GM12892 (cell line): ENCODE measurements at places on chromosomes 2 and 18.
A peak's percentile ranks its signal among the peaks of the same experiment; 100 is the strongest.

DNA sequence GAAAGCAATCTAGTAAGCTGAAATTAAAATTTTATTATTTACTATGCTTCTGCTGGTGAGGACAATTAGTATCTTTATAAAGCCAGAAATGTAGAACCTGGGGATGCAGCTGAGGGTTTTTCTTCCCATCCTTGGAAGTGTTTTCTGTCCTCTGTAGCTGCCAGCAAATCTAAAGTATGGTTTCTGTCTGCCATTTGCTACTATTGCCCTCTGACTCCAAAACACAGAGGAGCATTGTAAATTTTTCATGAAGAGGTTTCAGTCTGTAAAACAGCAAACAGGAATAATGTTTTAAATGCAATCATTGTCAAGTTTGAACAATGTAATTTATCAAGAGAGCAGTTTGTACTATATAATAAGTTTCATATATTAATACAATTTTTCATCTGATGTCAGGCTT lies 258.8 kb downstream of the ZNF407 start:
- DNase-seq: no peak

DNA sequence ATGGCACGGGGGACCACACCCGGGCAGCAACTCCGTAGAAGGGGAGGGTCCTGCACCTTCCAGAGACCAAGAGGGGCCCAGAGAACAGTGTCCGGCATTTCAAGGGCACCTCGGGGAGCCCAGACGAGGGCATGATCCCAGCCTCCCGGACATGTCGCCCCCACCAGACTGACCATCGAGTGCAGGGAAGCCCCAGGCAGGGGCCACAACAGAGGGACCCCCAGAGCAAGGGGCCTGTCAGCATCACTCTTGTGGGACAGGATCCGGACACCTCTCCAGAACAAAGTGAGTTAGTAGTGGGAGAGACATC lies 50.4 kb upstream of the CTDP1 start:
- DNase-seq: no peak

DNA sequence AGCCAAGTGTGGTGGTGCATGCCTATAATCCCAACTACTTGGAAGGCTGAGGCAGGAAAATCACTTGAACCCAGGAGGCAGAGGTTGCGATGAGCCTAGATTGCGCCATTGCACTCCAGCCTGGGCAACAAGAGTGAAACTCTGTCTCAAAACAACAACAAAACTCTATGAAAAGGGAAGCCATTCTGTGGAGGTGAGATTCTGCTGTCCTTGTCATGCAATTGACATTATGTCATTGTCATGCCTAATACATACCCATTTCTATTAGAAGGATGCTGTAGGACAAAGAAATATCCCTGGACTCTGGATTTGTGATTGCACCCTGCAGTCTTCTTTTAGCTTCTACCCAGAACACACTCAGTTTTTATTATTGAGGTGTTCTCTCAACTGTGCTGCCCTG lies 8.6 kb downstream of the RASGRP3 start:
- no peak for DNase-seq

DNA sequence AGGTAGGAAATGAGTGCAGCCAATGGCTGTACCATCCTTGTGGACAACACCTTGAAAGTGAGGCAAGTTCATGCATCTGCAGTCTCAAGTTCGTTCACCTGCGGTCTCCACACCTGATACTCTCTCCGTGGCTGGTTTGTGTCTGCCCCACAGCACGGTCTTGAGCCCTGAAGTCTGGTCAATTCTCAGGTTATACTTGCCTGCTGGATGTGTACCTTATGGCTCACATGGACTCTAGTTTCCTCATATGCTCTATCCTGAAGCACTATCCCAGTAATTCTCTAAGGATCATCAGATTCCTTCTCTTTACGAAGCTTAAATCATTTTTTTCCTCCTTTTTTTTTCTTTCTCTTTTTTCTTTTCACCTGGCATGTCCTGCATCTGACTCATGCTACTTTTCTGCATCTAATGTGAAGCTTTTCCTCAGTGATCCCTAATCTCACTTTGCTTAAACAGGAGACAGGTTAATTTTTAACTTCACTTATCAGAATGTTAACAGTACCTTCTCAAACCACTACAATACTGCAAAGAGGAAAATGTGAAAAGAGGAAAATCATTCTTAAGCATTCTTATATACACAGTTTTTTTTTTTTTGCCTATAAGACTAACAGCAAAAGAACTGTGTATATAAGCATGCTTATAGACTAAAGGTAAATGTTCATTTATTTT lies 511.2 kb downstream of the SOX11 start:
- no peak for DNase-seq

GRCh38 chr2:133821107-133821760 lies 253.0 kb upstream of the NCKAP5 start:
- no peak for DNase-seq

GRCh38 chr2:8303322-8303832 lies 378.5 kb upstream of the ID2 start:
- DNase-seq: peak; percentile 44

DNA sequence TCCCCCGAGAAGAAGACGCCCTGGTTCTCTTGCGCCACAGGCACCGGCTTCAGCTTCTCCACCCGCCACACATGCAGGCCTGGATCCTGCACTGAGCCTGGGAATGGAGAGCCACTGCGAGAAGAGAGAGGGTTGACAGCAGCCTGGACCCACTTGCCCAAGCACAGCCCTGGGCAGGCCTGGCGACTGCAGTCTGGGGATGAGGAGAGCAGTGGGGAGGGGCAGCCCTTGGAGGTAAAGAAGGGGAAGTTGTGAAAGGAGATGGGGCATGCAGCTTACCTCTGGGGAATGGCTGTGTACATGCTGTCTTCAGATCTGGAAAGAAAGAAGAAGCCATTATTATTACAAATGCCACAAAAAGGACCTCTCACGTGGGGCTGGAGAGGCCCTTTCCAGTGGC lies 8.3 kb downstream of the CAPG start:
- no peak for DNase-seq

GRCh38 chr18:58674863-58675472 lies 3.7 kb downstream of the MALT1 start:
- no peak for DNase-seq

- peak; percentile 63 for DNase-seq
Observed at GRCh38 chr2:230947908-230948365, 22.9 kb upstream of the GPR55 start.

GRCh38 chr18:34639687-34640086 lies 70.4 kb upstream of the DTNA start:
- DNase-seq: no peak

DNA sequence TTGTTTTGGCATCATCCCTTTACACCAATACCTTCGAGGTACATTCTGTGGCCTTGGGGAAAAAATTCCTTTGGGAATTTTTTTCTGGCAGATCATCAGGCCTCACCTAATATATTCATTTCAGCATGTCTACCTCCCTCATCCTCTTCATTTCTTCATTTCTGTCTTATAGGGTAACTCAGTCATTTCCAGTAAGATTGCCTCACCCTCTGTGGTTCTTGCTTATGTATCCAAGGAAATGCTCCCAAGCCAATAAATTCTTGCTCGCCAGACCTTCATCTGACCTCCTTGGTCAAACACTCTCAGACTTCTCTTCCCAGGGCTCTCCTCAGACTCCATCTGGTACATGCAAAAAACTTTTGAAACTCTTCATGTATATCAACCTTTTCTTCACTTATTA lies 265.6 kb downstream of the TMX3 start:
- DNase-seq: no peak

GRCh38 chr18:6546229-6546628 lies 131.5 kb upstream of the L3MBTL4 start:
- no peak for DNase-seq

GRCh38 chr2:239287461-239287860 lies 113.4 kb downstream of the HDAC4 start:
- DNase-seq: no peak

GRCh38 chr18:77209587-77209986 lies 40.1 kb upstream of the GALR1 start:
- DNase-seq: no peak

- DNase-seq: no peak
Observed at GRCh38 chr2:105387225-105387624, 11.6 kb downstream of the FHL2 start.

- DNase-seq: no peak
Observed at GRCh38 chr18:29217124-29217915, 1040.4 kb upstream of the CDH2 start.

DNA sequence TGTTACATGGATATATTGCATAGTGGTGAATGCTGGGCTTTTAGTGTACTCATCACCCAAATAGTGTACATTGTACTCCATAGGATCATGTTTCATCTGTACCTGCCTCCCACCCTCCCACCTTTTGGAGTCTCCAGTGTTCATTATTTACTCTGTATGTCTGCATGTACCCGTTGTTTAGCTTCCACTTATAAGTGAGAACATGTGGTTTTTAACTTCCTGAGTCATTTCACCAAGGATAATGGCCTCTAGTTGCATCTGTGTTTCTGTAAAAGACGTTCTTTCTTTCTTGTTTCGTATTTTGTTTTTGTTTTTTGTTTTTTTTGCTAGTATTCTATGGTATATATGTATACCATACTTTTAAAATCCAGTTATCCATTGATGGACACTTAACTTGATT lies 107.5 kb downstream of the MSTN start:
- DNase-seq: no peak

DNA sequence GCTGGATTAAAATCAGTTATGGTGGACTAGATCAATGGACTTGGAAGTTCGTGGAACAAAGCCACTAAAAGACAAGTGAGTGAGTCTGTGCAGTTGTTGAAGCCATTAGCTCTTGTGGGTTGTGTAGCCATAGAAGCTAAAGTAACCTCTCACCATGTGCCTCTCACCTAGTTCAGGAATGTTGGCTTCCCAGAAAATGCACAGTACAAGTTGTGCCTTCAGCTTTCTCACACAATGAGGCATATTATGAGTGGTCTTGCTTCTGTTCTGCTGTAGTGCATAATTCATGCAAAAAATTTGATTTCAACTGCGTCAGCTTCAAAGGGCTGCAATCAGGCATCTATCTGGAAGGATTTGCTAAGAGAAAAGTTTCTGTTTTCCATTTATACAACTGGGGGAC lies 26.2 kb downstream of the CERS6 start:
- no peak for DNase-seq

DNA sequence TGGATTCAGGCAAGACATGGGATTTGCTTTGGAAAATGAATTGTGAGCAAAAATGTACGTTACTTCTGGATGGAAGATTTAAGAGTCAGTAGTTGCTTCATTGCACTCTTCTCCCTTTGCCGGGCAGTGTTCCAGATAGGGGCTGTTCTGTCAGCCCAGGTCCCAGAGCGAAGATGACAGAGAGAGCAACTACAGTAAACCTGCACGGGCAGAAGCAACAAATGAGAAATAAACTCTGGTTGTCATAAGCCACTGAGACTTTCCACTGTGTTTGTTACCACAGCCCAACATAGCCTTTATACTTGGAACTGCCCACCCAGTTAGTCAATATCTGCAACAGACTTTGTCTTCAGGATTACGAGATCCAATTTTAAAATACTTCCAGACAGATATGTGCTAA lies 83.3 kb downstream of the CACNB4 start:
- DNase-seq: no peak

GRCh38 chr2:112092286-112093041 lies 37.4 kb downstream of the TMEM87B start:
- DNase-seq: no peak

GRCh38 chr2:43751476-43751990 lies 22.3 kb upstream of the DYNC2LI1 start:
- no peak for DNase-seq

- no peak for DNase-seq
Observed at GRCh38 chr2:175450029-175450760, 268.7 kb upstream of the ATP5MC3 start.

DNA sequence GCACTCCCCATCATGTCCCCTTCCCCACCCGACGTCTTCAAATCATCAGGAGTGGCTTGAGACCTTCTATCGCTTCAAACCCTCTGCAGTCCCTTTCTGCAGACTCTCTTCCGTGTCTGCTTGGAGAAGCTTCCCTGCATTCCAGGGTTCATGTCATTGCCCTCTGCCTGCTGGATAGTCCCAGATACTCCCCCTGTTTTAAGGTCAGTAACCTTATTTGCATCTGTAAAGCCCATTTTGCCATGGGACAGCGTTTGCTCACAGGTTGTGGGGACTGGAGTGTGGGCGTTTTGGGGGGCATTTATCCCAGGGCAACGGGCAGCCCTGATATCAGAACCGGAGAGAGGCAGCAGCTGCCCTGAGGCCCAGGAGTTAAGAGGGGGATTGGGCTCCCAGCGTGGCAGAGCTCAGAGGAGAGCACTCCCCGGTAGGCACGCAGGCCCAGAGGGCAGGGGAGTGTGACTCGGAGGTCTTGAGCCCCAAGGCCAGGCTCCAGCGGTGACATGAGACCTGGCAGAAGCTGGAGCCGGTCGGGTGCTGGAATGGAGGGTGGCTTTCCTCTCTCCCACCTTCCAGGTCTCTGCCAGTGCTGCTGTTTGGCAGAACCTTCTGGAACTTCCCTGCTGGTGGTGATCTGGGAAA lies 73.8 kb downstream of the RTP5 start:
- DNase-seq: no peak

DNA sequence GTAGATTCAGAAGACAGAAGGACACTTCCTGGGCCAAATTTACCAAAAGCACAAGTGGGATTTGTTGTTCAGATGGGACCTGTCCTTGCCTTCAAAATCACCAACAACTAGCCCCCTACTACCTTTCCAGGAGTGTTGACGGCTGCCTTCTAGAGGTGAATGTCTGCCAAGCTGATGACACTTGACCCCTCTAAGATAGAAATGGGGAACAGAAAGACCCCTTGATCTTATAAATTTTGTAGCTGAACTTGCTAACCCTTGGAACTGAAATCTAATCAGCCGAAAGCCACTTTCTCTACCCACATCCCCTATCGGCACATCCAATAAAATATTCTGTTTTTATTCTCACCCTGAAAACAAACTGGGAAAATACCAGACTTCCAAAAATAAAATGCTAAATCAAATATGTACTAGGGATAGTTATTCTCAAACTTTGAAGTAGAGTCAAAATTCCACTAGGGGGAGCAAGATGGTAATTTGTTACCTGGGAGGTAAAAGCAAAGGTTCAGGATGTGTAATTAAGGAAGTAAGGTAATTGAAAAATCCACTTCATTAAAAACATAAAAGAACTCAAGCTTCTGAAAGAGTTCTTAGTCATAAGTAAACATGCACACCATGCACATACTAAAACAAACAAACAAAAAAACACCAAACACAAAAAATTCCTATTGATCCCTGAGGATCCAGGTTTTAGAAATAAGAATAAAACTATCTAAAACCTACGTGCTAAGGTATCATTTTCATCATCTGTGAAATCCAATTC lies 119.2 kb downstream of the ANKRD44 start:
- no peak for DNase-seq

DNA sequence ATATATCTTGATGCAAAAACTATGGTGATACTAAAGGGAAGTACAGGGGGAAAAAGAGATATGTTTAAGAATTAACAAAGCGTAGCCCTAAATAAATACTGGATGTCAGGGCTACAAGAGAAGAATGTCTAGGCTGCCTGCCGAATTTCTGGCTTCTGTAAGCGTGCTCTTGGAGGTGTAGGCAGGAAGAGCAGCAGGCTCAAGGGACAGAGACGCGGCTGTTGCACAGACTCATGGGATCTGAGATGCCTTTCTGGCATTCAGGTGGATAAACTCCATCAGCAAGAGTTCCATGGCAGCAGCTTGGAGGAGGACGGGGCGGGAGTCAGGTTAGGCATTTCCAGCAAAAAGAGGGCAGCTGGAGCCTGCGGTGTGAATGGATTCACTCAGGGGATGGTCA lies 123.2 kb upstream of the TWIST2 start:
- no peak for DNase-seq

GRCh38 chr2:23563673-23564614 lies 179.0 kb downstream of the KLHL29 start:
- DNase-seq: no peak
